ENCODE measurements at places on chromosomes 3 and 15.

DNA sequence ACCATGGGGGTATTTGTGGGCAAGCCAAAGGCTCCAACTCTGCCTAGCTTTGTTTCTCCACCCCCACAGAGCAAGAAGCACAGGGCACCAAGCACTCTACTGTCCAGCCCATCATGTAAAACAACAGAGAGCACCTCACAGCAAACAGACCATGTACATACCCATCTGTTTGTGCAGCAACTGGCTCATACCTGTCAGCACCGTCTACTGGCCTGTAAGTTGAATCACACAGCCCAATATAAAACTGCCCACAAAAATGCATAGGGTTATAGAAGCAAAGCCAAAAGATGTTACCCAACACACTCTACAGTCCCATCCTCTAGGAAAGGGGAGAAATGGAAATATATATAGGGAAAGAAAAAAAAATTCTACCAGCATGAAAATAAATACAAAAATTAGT, 139.7 kb upstream of the CPNE4 start:
- no peak for DNase-seq

- DNase-seq = no peak
Measured at GRCh38 chr3:56422316-56422715, 46.0 kb downstream of the ERC2 start.

DNA sequence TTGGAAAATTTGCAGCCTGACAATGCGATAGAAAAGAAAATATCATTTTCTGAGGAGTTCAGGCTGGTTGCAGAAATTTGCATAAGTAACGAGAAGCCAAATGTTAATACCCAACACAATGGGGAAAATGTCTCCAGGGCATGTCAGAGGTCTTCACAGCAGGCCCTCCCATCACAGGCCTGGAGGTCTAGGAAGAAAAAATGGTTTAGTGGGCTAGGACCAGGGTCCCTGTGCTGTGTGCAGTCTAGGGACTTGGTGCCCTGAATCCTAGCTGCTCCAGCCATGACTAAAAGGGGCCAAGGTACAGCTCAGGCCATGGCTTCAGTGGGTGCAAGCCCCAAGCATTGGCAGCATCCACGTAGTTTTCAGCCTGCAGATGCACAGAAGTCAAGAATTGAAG, 14.5 kb upstream of the AP4E1 start:
- DNase-seq = no peak

- DNase-seq = no peak
Measured at GRCh38 chr3:178676942-178677790, 140.9 kb downstream of the KCNMB2 start.

DNA sequence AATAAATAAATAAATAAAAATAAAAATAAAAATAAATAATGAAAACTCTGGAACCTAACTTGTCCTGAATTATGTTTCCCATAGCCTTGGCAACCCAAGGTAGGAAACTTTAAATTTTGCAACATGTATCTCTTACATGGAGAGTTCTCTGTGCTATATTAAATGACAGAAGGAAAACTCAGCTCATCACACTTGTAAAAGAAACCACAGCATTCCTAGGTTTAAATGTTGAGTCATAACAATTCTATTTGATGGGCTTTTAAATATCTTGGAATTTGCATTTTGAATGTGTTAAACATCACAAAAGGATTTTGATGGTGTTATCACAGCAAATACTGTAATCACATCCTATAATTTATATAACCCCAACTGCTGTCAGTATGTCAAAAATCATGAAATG, 144.2 kb downstream of the LRTM1 start:
- no peak for DNase-seq

DNA sequence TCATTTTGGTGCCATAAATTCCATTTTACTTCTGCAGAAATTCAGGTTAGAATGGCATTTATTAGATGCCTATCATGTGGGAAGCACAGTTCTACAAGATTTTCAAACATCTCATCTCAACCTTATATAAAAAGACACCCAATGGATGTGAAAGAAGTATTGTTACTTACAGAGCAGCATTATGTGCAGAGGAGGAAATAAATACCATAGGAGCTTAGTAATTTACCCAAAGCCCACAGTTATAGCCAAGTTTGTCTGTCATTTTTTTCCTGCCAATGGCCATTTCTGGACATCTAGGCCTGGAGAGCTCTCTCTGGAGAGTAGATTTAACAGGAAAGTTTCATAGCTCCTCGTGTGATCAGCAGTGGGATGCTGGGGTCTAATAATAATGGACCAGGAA, 659.4 kb upstream of the NAALADL2 start:
- DNase-seq = no peak

GRCh38 chr3:133895208-133896001, at the start of gene RAB6B:
TSS of gene RAB6B (minus strand) at chr3:133895882. CDS start at chr3:133895466, 416 bp downstream.
- DNase-seq = no peak

DNA sequence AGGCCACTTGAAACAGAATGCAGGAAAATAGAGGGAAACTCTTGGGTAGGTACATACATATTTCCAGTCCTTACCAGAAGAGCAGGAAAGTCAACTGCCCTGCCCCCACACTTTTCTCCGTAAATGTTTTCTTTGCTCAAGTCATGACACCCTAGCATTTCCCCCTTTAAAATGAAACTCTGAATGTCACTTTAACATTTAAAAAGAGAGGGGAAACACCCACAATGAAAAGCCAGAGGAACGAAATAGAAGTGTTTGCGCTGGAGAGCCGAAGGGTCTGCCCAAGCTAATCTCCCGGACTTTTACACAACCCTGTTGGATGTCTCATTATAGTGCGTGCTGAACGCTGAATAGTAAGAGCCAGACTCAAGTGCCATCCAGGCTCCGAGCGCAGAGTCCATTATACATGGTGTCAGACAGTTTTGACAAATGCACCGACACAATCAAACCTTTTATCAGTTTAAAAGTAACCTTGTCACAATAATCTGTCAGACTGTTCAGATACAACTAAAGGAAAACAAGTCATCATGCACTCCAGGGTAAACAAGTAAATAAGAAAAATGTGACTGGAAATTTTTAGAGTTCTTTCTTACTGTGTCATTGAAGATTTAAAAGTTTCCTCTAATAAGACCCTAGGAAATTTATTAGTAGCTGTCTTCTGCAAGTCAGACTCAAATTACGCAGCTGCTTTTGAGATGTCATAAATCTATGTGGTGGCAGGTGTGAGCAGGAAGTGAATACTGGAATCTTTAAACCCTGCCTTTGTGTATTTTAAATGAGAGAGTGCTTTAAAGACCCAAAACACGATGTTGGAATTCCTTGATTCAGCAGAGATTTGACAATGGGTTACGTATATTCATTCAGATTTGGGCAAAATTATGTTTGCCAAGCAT, 159.8 kb downstream of the RBMS3 start:
- DNase-seq = no peak

DNA sequence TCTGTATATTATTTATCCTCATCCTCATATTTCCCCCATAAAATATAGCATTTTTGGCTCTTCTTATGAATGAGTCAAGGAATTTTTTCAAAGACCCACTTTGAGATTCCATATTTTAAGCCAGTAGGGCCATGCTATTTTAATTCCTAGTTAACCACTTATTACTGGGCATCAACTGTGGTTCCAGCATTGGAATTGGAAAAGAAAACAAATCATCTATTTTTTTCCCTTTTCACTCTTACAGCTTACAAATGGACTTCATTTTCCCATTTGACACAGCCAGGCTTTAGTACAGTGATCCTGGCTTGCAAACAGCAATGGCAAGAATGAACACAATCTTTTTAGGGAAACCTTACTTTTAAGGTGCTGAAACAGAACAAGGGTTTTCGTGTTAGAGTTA, 19.4 kb upstream of the PLCL2 start:
- DNase-seq = no peak

DNA sequence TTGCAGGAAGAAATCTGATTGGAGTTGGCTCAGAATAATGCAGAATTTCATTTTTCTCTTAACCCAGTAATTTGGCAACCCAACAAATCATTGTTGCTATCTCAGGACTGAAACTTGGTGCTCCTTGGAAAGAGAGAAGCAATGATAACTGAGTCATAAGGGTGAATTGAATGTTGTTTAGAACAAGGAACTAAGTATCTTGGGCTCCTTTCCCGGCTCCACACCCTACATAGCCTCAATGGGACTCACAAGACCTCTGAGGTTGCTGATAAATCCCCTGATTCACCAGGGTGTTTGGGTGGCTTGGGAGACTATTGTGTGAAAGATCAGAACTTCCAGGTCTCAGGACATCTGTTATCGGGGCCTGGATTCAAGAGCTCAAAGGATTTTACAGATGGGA, 7.8 kb upstream of the RAB8B start:
- DNase-seq = no peak

DNA sequence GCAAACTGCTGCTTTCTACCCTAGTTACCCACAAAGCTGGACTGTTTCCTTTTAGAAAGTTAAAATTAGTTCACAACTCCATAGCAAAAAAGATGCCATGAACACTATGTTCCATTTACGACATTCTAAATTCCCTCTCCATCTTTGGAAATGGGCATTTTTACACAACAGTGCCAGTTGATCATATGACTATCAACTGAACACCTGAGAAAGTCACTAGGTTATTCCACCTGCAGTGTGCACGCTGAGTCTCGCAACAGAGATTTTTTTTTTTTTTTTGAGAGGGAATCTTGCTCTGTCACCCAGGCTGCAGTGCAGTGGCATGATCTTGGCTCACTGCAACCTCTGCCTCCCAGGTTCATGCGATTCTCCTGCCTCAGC, 120.3 kb downstream of the SNRK start:
- no peak for DNase-seq

DNA sequence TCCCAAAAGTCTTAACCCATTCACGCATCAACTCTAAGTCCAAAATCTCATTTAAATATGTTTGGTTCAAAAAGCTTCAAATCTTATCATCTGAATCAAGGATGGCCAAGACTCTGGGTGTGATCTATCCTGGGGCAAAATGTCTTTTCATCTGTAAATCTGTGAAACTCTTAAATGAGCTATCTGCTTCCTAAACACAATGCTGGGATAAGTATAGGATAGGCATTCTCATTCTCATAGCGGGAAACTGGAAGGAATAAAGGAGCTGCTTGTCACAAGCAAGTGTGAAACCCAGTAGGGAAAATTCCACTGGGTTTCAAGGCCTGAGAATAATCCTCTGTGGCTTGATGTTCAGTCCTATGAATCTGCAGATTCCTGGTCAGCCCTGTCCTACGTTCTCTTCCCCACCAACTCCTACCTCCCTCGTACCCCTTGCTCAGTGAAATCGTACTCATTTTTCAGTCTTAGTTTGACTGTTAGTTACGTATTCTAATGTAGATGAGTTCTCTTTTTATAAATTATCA, 156.7 kb downstream of the EPHA3 start:
- DNase-seq = no peak

DNA sequence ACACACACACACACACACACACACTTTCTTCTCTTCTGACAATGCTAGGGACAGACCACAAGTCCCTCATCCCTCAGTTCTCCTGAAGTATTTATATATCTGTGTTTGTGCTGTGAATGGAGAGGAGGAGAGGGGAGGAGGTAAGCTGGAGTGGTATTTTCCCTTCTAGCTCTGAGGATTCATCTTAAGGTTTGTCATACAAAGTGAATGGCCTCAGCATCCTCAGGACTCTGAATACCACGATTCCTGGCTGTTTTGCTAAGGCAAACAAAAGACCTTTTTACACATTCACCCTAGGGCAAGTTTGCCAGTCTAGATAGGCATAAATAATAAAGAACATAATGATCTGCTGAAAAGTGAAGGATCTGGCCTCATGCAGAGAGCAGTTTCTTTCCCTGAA, 65.7 kb upstream of the CHMP2B start:
- DNase-seq = no peak

GRCh38 chr3:188343894-188344293, 189.9 kb downstream of the LPP start:
- DNase-seq = no peak

DNA sequence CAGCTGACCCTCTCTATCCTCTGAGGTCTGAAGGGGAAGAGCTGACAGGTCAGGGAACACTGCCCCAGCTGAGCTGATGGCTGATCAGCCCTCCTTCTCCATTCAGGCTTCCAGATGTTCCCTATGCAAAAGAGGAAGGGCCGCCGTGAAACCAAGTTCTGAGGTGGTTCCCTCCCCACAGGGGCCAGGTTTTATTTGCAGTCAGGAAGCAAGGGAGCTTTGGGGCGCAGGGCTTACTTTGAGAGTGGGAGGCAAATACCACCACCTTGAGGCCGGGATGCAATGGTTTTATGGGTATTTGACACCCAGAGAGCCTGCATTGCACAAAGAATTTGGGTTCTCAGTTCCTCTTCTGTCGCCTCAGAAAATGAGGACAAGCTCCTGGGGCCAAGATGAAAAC, 186.9 kb downstream of the ARRDC4 start:
- no peak for DNase-seq

DNA sequence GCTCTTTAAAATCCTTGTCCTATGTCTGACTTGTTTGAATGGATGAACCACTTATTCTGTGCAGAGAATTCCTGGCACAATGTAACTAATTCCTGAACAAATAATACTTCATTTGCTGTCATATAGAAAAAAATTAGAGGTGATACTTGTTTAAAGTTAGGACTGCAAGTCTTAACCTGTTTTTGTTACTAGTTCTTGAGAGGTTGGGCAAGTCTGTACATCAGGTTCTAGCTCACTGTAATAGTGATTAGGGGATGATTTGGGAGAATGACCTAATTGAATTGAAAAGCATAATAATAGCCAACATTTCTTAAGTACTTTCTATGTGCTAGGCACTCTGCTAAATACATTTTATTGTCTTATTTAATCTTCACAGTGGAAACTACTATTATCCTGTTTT, 49.3 kb downstream of the GMPS start:
- no peak for DNase-seq

GRCh38 chr3:76212679-76213078, 427.3 kb upstream of the ZNF717 start:
- DNase-seq = no peak

DNA sequence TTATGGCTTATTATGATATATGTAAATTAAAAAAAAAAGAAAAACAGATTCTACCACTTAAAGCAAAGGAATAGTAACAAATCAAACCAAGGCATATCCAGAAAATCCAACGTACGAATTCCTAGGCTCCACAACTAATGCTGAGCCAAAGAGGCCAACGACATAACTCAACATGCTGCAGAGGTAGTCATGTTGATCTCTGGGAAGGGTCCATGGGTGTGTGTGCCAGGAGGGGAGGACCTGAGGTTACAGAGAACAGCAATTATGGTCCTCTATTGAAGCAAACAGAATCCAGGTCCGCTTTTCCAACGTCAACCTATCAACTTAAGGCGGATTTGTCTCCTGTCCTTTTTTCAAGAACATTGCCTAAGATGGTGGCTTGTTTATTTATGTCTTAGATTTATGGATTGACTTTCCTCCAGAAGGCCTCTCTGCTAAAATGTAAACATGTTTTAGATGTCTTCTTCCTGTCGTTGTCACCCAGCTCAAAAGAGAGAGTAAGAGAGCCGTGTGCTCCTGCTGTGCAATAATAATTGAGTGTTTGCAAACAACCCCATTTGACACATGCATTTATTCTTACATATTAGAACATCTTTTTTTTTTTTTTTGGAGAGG, 20.4 kb downstream of the NANOGP8 start:
- no peak for DNase-seq

DNA sequence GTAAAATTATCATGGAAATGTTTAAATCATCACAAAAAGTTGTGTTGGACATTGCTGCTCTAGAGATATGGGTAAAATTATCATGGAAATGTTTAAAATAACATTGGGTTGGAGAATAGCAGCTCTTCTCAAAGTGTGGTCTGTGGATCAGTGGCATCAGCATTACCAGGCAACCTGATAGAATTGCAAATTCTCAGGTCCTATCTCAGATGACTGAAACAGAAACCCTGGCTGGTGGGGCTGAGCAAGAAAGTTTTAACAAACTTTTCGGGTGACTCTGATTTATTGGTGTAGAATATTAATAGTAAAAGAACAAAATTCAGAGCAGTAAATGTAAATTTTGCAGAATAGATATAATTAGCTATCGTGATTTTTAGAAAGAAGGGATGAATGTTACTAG, 28.9 kb downstream of the NXPE3 start:
- no peak for DNase-seq

GRCh38 chr3:106725566-106725965, 651.7 kb upstream of the CCDC54 start:
- DNase-seq = no peak
